ENCODE measurements at places on chromosomes 16 and 17.
A peak's percentile ranks its signal among the peaks of the same experiment; 100 is the strongest.

DNA sequence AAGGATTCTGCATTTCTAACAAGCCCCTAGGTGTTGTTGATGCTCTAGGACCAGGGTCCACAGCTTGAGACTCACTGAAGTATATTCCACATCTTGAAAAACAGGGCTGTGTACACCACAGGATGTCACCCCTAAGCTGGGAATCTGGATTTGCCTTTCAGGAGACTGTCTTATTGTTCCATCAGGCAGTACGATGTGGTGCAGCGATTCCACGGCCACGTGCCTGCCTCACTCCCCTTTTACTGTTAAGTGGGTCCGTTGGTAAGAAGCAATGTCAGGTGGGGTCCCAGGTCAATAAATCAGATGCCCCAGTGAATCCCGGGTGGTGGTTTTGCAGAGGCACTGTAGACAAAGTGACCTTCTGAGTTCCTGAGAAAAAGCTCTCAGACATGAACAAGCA is 470.7 kb downstream of the HS3ST3B1 start:
- no peak for DNase-seq

DNA sequence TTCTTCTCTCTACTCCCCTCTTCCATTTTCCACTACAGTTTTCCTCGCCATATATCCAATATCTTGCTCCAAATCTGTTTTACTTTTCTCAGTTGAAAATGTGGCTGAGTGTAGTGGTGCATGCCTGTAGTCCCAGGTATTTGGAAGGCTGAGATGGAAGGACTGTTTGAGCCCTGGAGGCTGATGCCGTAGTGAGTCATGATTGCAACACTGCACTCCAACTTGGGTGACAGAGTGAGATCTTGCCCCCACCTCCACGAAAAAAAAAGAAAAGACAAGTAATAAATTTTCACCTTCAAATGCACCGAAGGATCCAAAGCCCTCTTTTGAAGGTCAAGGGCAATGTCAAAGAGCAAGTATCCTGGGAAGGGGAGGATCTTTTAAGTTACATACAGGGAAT is 592.3 kb downstream of the TMEM114 start:
- no peak for DNase-seq

- no peak for DNase-seq
Observed at GRCh38 chr16:10576390-10577304, 3.8 kb downstream of the EMP2 start.

- DNase-seq: no peak
Observed at GRCh38 chr17:7042501-7043181, 1.3 kb downstream of the SLC16A11 start.

GRCh38 chr17:66949501-66949900 is 15.0 kb upstream of the CACNG4 start:
- DNase-seq: no peak

- no peak for DNase-seq
Observed at GRCh38 chr16:12235110-12235509, 258.6 kb downstream of the SNX29 start.

DNA sequence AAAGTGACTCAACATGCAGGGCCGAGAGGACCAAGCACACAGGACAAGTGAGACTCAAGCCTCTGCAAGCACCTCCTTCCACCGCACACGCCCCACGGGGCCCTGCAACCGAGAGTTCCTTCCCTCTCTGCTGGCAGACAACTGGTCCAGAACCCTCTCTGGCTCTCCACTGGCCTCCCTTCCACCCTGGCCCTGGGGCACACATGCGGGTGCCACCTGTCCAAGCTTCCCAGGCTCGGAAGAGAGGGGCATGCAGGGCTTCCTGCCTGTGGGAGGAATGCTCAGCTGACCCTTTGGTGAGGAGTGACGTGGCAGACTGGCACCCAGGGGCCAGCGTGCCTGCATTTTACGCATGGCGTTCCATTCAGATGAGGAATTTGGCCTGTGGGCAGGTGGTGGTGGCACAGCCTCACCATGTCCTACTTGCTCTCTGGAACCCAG is 59.8 kb downstream of the PIPOX start:
- DNase-seq: peak; percentile 97

DNA sequence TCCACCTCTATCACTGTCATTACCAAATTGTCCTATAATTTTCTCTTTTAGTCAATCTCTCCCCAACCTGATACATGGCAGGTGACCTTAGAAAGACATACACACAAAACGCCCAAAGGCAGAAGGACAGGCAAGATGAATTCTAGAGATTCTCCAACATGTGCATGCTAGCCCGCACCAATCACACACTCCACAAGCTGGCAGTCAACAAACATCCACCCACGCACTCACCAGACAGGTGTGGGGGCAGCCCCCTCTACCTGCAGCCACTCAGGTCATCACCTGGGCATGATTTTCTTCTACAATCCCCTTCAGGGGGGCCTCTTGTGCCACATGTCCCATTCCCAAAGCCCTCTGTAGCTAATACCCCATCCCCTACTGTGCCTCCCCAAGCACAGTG is 9.5 kb downstream of the MPP2 start:
- DNase-seq: no peak

- no peak for DNase-seq
Observed at GRCh38 chr17:12431188-12431587, 234.5 kb upstream of the MYOCD start.

GRCh38 chr17:43171586-43172487 is 823 bp downstream of the NBR1 start:
- no peak for DNase-seq

DNA sequence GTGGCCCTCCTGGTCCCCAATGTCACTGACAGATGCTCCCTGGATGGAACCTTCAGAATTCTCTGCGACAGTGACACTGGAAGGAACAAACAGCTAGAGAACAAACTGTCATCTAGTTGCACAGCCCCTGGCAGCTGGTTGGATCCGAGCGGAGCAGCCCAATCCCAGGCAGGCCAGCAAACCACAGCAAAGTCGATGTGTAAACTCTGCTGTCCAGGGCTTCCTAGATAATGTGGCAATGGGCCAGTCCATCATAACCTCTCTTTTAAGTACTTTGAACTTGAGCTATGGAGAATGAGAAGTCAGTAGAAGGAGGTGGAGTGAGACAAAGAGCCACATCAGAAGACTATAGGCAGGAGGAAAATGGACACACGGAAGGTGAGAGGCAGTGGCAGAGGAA is 323.0 kb downstream of the CBLN1 start:
- no peak for DNase-seq

- peak; percentile 92 for DNase-seq
Observed at GRCh38 chr17:78112518-78113471, 15.8 kb downstream of the TMC6 start.

GRCh38 chr16:3479654-3480216 is 15.6 kb downstream of the C16orf90 start:
- no peak for DNase-seq

DNA sequence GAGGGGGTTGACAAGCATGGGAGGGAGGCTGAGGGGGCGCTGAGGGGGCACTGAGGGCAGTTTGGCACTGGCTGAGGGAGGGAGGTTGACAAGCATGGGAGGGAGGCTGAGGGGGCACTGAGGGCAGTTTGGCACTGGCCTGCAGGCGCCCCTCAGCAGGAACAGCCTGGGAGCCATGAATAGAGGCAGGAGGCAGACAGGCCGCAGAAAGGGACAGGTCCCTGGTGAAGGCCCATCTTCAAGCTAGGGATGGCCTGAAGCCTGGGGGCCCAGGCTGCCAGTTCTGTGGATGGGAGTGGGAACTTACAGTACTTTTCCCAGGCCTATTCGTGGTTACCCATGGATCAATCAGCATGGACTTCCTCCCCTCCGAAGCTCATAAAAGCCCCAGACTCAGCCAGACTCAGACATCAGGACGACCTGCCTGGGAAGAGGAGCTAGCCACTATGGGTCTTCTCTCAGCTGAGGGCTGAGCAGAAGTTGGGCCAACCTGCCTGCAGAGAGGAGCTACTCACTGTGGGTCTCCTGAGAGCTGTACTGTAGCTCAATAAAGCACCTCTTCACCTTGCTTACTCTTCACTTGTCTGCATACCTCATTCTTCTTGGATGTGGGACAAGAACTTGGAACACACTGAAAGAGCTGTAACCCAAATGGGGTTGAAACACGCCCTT is 72.8 kb upstream of the BRD7 start:
- no peak for DNase-seq

GRCh38 chr17:58086953-58087352 is 3.7 kb downstream of the DYNLL2 start:
- no peak for DNase-seq

- DNase-seq: no peak
Observed at GRCh38 chr16:81797443-81797842, 18.4 kb downstream of the PLCG2 start.

GRCh38 chr17:58271216-58271931 is 9.4 kb downstream of the MPO start:
- DNase-seq: no peak

DNA sequence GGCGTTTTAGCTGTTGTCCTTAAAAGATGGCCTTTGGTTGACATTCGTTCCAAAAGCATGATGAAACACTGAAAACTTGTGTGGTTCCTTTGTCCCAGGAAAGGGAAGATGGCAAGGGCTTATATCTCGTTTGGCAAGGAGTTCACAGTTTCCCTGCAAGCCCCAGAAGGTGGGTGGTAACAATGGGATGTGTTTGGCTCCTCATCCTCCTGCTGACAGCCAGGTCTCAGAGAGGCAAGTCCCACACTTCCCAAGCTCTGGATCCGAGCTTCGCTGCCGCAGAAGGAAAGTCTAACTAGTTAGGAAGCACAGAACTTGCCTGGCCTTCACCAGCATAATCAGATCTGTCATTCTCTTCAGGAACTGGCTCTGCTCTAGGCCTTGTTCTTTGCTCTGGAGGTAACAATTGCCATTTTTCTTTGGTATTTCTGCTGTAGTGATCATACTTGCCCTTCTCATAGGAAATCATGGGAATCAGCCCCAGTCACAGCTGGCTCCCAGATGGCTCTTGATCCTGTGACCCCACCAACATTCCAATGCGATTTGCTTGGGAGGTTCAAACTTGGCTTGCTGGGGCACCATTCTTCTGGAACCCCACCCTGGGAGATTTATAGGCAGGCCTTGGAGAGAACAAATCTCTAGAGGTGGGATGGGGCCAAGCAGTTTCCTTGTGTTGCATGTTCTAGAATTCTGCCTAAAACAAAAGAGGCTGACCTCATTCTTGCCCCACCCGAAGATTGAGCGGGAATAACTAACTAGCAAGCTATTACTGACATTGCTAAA is 17.9 kb downstream of the KPNA2 start:
- DNase-seq: no peak

DNA sequence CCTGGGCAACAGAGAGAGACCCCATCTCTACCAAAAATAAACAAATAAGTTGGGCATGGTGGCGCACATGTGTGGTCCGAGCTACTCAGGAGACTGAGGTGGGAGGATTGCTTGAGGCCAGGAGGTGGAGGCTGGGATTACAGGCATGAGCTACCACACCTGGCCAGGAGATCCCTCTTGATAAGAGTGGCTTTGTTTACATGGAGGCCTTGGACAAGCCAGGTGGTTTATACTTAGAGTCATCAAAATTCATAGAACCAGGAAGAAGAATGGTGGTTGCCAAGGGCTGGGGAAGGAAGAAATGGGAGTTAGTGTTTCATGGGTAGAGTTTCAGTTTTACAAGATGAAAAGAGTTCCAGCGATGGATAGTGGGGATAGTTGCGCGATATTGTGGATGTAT is 8.8 kb upstream of the ZFP1 start:
- DNase-seq: no peak

DNA sequence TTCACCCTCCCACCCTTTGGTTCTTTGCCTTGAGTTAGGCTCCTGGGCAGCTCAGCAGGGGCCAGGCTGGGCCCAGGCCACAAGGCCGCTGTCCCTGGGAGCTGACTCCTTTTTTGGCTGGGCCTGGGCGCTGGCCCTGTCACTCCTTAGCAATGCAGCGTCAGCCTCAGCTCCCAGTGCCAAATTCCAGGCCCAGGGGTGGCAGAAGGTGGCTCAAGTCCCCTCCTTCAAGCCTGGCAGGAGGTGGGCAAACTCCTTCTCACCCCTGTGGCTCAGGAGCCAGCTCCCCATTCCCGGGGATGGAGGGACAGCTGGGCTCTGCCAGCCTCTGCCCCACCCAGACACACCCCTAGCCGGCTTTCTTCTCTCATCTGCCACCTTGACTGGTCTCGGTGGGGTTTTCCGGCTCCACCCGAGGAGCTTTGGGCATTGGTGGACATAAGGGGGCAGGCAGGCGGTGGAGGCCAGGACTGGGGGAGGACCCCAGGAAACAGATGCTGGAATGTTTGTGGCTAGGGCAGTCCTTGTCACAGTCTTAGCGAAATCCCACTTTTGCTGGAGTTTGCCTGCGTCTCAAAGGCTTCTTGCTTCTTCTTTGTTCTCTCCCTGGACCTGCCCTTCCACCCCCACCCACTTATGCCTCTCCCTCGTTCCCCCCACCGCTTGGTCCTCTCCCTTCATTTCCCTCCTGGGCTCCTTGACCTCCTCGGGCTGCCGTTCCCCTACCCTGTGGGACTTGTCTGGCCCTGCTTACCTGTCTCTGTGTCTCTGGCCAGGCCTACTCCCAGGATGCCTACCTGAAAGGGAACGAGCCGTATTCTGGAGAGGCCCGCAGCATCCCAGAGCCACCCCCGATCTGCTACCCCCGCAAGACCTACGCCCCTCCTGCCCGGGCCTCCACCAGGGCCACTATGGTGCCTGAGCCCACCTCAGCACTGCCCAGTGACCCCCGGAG is 37.4 kb downstream of the ARHGAP23 start:
- DNase-seq: peak; percentile 80

Data from 8988T (cell line).